ENCODE measurements at places on chromosomes 1 and 21.

DNA sequence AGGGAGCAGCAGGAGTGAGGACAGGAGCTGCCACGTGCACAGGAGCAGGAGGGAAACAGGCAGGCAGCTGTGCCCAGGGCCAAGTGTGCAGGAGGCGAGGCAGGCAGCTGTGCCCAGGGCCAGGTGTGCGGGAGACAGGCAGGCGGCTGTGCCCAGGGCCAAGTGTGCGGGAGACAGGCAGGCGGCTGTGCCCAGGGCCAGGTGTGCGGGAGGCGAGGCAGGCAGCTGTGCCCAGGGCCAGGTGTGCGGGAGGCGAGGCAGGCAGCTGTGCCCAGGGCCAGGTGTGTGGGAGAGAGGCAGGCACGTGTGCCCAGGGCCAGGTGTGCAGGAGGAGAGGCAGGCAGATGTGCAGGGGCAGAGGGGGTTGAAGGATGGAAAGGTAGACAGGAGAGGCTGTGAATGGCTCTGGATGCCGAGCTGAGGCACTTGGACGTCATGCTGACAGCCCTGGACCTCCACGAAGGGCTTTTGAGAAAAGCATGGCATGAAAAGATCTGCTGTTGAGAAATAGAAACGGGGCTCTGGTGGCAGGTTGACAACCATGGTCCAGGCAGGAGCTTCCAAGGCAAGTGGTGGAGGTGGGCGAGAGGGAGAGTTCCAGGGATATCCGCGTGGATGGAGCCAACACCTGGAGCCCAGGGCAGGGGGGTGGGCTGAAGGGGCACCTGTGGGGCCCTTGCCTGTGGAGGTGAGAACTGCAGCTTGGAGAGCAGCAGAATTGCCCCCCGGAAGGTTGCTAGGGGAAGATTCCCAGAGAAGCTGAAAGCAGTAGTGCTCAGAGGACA lies 19.1 kb upstream of the NPHP4 start:
- no peak for DNase-seq

DNA sequence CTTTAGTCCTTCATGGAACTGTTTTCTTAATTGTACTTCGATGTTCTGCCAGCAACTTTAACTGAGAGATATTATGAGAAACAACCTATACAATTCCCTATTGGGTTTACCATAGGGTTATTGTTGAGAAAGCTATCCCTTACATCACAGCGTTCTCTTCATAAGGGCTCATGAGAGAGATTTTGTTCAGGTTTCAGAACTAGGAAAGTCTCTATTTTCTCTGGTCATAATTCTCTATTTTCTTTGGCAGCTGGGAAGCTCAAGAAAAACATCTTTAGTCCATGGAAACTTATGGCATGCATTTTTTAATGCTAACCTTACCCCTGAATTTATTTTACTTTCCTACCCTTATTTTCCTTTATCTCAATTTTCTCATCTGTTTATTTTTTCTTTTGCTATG lies 38.2 kb downstream of the NMNAT2 start:
- no peak for DNase-seq

DNA sequence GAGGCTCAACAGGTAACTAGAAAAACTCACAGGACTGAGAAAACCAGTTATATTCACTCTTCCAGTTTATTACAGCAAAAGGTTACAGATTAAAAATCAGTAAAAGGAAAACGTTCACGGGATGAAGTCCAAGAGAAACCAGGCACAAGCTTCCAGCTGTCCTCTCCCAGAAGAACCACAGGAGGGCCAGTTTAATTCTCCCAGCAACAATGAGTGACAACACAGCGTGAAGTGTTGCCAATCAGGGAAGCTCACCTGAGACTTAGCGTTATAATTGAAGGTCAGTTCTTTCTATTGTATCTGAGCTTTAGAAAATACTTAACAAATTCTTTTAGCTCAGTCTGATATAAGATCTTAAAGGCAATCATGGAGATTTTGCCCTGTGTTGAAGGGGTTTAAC lies 65.2 kb upstream of the TNR start:
- DNase-seq: no peak

DNA sequence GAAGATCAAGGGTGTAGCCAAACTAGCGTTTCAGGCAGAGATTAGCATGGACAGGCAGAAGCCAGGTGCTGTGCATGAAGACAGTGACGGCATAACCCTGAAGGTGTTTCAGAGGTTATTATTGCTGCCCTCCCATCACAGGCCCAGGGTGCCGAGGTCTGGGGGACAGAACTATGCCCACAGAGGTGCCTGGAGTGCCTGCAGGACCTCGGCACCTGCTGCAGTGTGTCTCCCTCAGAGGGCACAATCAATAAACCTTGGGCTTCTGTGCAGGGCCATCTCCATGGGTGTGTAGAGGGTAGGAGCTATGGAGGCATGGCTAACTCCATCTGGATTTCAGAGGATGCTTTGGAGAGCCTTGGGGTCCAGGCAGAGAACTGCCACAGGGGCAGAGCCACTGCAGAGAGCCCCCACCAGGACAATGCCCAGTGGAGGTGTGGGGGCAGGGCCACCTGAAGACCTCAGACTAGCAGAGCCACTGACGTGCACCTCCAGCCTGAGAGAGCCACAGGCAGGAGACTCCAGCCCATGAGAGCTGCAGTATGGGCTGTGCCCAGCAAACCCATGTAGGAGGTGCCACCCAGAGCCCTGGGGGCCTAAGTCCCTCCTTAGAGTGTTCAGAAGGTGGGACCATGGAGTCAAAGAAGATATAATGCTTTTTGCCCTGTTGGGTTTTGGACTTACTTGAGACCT lies 5.7 kb upstream of the ABCG1 start:
- no peak for DNase-seq

DNA sequence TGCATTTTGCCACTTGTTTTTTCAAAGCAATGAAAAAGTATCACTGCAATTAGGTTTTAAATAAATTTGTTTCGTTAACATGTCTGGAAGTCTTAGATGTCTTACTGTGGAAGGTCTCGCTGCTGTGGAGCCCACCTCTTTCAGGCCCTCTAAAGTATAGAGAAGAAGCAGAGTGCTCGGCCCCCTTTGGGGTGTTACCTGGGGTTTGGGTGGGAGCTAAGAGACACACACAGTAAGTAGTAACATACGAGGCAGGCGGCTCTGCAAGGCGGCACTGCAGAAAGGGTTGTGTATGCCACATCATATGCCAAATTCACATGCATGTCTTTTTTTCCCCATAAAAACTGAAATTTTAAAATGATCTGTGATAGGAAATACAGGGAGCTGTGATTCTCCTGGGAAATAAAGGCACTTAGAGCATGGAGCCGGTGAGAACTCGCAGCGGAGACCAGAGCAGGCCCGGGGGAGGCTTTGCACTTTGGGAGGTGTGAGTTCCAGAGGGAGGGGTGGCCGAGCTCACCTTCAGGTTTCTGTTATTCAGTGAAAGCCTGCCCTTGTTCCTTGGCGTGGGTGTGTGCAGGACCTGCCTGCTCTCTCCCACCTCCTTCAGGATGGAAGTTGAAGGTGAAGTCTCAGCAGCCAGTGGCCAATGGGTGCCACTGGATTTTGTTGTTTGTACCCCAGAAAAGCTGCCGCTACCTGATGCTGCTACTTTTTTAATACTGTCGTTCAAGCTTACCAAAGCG lies 35.7 kb upstream of the PWP2 start:
- no peak for DNase-seq

- DNase-seq: no peak
Observed at GRCh38 chr21:32641710-32642698, 29.8 kb upstream of the CFAP298 start.

GRCh38 chr1:27275696-27276095 lies 41.3 kb downstream of the WDTC1 start:
- no peak for DNase-seq

Measured in stimulated activated CD8-positive, alpha-beta memory T cell treated with anti-CD3 and anti-CD28 coated beads, Interleukin-15, amount 100 ng/mL, for 1 hour (primary cell).